ENCODE measurements at places on chromosomes 2 and 18. TPM values are rescaled to one million over a fixed set of nuclear protein-coding genes. Genes with fewer than 3 reads are reported as not detected.

Gene RNF152
- total RNA-seq, result 9.6 TPM

DNA sequence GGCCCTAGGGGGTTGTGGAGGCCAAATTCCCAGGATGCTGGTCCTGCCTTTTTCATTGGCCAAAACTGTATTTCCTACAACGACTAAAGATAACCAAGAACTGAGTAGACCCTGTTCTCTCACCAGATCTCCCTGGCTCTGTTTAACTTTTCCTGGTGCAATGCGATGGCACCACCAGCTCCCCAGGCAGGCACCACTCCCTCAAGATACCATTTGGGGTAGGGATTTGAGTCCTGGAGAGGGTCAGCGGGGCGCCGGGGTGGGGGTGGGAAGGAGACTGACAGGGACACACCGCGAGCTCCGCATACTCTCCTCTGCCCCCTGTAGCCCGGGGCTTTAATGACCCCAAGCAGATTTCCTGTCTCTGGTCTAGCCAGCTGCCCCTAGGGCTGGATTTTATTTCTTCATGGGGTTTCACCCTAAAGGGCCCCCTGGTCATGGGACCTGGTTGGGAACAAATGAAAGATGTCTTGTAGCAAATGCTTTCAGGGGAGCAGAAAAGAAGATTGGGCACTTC is 7.3 kb downstream of the SIX2 start:
- DNase-seq, result no peak

GRCh38 chr18:69725009-69725408 is 222.7 kb downstream of the CD226 start:
- DNase-seq, result no peak

Gene PAX3
- total RNA-seq, result not detected

Gene OSGEPL1
- 3.9 TPM for total RNA-seq

DNA sequence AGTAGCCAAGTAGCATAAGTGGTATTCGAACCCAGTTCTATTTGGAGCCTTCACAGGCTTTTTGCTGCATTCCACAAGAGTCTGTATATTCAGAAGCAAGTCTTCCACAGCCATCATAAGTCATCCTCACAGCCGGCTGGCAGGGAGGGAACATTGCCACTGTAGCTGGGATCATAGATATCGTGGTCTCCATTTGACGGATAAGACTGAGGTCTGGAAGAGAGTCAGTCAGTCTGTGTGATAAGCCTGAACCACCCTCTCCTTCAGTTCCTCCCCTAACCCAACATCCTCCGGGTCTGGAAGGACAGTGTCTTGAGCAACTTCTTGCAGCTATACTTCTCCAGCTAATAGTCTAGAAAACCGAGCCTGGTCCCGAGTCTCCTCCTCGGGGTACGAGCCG is 17.0 kb upstream of the C1QL2 start:
- no peak for DNase-seq

Gene HRH4
- total RNA-seq, result 0.39 TPM

DNA sequence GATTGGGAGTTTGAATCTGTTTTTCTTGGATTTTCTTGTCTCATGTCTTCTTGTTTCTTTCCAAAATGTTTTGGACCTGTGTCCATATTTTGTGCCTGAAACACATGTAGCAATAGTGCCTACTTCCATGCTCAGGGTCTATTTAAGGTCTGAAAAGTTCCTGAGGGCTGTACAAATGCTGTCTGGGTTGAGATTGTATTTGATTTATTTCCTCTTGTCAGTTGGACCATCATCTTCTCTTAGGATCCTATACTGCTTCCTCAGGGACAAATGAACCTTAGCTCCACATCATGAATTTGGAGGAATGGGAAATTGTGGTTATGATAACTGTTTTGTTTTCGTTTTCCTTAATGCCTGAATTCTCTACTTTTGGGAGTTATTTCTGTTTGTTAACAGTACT is 59.9 kb downstream of the UBR3 start:
- DNase-seq, result no peak

Gene ERFE
- 1.5 TPM for total RNA-seq

Gene SMC6
- 10.9 TPM for total RNA-seq

DNA sequence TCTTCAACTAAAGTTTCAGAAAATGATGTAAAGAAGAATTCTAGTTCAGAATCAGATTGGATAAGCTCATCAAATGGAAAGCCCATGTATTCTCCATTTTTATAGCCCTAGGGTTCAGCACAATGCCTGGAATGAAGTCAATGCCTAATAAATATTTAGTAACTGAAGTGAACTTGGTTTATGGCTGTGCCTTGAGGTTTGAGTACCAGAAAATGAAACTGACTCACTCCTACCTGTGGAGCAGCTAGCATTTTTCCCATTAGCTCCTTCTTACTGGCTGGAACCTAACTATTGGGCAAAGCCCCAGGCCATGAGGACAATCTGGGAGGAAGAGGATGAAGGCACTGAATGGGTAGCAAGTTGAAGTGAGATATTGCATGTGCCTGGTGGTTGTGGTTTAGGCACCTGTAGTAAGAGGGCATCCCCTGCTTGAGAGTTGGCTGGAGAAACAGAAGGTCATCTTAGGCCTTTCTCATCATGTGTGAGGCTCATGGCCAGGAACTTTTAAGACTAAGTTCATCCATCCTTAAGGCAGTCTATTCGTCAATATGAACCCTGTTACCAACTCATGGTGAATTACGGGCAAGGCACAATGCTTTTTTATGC is 85.0 kb upstream of the LYPD1 start:
- no peak for DNase-seq

DNA sequence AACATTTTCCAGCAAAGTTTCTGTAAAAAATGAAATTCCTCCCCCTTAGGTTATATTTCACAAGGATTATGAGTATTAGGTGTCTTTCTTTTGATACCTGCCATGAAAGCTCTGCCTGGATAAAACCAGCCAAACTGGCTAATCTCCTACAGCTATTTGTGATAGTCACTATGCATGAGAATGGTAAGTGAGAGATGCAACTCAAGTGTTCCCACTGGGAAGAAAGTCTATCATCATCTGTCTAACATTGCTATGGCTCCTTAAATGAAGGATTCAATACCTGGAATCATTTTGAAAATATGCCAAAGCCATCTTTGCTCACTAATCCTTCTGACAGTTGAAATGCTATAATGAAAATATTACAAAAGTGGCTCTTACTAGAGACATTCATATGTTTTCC is 339.9 kb upstream of the LRRTM4 start:
- DNase-seq, result no peak

- DNase-seq, result peak; percentile 82
These were observed 15.4 kb upstream of the MLPH start for GRCh38 chr2:237471438-237472186.

DNA sequence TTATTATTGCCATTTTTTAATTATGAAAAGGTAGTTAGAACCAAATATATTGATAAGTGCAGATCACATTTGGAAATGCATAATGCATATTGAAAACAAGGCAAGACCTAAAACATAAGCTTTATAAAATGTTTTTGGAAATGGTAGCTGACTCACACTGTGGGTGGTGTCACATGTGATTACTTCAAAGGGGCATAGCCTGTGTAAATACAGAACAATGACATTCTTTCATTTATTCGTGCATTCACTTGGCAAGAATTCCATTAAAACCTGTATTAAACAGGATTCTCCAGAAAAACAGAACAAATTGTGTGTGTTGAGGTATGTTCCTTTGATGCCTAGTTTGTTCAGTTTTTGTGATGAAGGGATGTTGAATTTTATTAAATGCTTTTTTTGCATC is 427.3 kb upstream of the ST6GAL2 start:
- no peak for DNase-seq

- no peak for DNase-seq
These were observed 112.6 kb upstream of the PXDN start for GRCh38 chr2:1856922-1857321.

Gene UCN
- total RNA-seq, result 1.0 TPM

Gene RAMP1
- total RNA-seq, result 21.8 TPM

Gene ANKAR
- total RNA-seq, result 6.6 TPM

Gene OTX1
- not detected for total RNA-seq

GRCh38 chr2:84851876-84852275 is 29.0 kb downstream of the TRABD2A start:
- DNase-seq, result no peak

DNA sequence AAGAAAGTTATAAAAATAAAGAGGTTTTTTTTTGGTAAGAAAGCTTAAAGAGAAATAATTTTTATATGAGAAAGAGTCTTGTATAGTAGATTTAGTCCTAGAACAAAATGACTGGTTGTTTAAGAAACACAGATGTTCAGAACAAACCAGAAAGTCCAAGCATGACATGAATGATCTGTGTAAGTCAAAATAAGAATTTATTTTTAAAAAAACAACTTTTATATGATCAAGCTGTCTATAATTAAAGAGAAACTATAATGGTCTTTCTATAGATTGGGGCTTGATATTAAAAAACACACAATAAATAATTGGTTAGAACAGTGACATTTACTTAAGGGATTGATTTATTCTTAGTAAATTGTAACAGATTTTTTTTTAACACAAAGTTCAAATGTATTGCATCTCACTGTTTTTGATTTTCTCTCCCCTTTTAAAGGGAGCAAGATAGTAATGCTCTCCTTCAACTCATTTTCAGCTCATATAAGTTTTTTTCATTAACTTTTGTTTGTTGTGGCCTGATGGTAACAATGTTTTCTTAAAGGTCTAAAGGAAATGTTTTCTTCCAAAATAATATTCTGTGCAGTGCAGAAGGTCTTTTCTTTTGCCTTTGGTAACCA is 1256.8 kb downstream of the LRP1B start:
- no peak for DNase-seq

Gene FAM161A
- 1.00 TPM for total RNA-seq

Gene TEKT4
- 0.22 TPM for total RNA-seq

DNA sequence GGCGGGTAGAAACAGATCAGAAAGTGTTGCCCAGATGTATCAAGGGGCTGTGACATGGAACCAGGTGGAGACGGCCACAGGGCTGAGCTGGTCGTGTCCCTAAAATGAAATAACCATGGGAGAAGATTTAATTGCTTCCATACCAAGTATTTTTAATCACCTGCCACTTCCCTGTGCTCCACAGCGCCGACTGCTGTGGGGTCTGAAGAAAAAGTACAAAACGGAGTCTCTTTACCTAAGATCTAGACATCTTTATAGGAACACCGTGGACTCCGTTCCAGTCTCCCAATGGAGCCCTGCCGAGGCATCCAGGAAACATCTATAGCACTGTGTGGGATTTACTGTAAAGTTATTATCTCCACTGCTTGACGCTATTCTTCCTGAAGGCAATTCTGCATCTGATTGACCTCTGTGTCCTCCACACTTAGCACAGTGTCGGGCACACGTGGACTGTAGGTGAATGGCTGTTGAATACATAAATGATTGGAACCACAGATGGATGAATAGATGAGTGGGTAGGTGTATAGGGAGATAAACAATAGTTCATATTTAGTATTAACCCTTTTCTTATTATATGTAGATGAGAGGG is 21.6 kb upstream of the GYPC start:
- no peak for DNase-seq

- DNase-seq, result no peak
These were observed 286.8 kb downstream of the MYCN start for GRCh38 chr2:16226943-16227664.

GRCh38 chr2:151098841-151099240 is 162.8 kb downstream of the RBM43 start:
- DNase-seq, result no peak

DNA sequence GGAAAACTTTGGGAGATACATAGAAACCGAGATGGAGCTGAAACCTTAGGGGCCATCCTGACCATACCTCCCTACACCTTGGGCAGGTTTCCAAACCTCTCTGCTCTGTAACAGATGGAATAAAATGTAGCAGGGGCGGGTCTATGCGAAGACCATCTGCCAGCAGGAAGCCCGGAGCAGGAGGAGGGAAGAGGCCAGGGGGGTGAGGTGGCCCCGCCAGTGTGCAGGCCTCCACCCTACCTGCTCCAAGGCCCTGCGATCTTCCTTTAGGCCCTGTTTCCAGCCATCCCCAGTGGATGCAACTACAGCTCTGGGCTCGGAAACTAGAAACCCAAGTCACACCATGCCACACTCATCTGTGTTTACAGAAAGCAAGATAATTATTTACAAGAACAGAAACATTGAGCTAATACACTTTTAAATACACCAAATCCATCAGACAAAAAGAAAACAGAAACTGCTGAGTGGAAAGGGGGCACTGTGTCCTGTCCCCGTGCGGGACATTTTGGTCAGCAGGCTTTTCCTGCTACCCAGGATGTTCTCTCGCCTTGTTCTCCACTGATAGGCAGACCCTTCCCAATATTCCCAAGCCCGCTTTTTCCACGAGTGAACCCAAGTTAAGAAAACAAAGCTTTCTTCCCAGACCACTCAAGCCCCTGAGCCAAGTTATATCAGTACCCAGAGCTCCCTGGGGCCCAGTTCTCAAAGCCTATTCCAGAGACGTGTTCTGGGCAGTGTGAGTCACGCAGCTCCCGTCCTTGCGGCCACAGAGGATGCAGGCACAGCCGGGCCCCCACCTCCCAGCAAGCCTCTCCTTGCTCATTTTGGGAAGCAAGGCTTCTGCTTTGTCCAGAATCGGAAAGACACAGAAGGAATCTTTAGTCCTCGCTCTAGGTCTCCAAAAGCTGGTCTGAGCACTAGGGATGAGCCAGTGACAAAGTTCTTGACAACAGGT is 17.3 kb downstream of the CIB4 start:
- DNase-seq, result peak; percentile 86

Gene RAX
- total RNA-seq, result not detected

DNA sequence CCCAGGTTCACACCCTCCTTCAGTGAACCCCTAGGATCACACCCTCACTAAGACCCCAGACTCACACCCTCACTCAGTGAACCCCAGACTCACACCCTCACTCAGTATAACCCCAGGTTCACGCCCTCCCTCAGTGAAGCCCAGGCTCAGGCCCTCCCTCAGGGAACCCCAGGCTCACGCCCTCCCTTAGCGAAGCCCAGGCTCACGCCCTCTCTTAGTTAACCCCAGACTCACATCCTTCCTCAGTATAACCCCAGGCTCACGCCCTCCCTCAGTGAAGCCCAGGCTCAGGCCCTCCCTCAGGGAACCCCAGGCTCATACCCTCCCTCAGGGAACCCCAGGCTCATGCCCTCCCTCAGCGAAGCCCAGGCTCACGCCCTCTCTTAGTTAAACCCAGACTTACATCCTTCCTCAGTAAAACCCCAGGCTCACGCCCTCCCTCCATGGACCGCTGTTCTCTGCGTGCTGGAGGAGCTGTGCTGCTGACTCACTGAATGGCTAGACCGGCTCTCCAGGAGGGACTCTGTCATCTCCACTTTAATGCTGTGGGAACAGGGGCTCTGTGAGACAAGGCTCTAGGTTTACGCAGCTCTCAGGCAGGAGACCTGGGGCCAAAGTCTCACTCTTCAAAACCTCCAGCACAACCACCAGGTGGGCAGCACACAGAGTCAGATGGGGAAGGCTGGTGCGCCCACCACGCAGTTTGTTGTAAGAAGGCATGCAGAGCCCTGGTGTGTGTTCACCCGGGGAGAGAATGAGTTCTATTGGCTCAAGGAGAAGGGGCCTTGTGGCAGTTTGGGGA is 506.9 kb upstream of the MYT1L start:
- DNase-seq, result peak; percentile 82

All from mesenteric fat pad (tissue), 1 donor.